ENCODE measurements at places on chromosomes 3 and 15.
A peak's percentile ranks its signal among the peaks of the same experiment; 100 is the strongest.

DNA sequence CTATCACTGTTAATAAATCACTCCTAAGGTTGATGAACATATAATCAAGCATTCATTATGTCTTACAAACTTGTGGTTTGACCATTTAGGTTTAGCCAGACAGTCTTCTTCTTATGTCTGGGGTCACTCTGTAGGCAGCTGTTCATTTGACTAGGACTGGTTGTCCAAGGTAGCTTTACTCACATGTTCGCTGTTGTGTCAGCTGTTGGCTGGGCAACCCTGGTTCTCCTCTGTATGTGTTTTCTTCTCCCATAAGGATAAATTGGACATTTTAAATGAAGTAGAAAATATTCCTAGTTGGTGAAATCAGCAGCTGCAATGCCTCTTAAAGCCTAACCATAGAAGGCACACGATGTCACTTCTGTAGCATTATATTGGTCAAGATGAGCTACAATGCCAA is 635.1 kb downstream of the EPHA3 start:
- no peak for DNase-seq
- no peaks in the 10 kb centered on the region for H3K36me3 ChIP-seq
- H3K27ac ChIP-seq, result no peak overlapping the region
- H3K4me3 ChIP-seq, result no peak overlapping the region

GRCh38 chr3:37864904-37865303 is 3.2 kb downstream of the CTDSPL start:
- no peak for DNase-seq
- peaks cover 8% of the 10 kb centered on the region for H3K36me3 ChIP-seq
- H3K27ac ChIP-seq, result no peak overlapping the region
- no peaks in the 10 kb centered on the region for H3K27me3 ChIP-seq
- H3K4me1 ChIP-seq, result peaks cover 25% of the 10 kb centered on the region

- peaks cover 85% of the 10 kb centered on the region for H3K36me3 ChIP-seq
- H3K27ac ChIP-seq, result no peak overlapping the region
- no peaks in the 10 kb centered on the region for H3K27me3 ChIP-seq
- no peak overlapping the region for H3K4me3 ChIP-seq
- no peak for DNase-seq
These were observed 30.2 kb downstream of the PTPN23 start for GRCh38 chr3:47410801-47411646.

GRCh38 chr3:45506751-45507391 is 87.7 kb upstream of the LIMD1 start:
- H3K4me3 ChIP-seq, result no peak overlapping the region
- no peaks in the 10 kb centered on the region for H3K36me3 ChIP-seq
- H3K27me3 ChIP-seq, result no peaks in the 10 kb centered on the region
- peaks cover 9% of the 10 kb centered on the region for H3K4me1 ChIP-seq
- DNase-seq, result no peak
- no peak overlapping the region for H3K27ac ChIP-seq

GRCh38 chr3:118526758-118527513 is 507.7 kb downstream of the IGSF11 start:
- H3K4me1 ChIP-seq, result no peaks in the 10 kb centered on the region
- H3K36me3 ChIP-seq, result no peaks in the 10 kb centered on the region
- no peak for DNase-seq
- H3K27me3 ChIP-seq, result no peaks in the 10 kb centered on the region
- H3K4me3 ChIP-seq, result no peak overlapping the region

- no peaks in the 10 kb centered on the region for H3K27me3 ChIP-seq
- H3K4me1 ChIP-seq, result no peaks in the 10 kb centered on the region
- H3K27ac ChIP-seq, result no peak overlapping the region
- no peaks in the 10 kb centered on the region for H3K36me3 ChIP-seq
These were observed 127.1 kb upstream of the RBMS3 start for GRCh38 chr3:29153811-29154210.

DNA sequence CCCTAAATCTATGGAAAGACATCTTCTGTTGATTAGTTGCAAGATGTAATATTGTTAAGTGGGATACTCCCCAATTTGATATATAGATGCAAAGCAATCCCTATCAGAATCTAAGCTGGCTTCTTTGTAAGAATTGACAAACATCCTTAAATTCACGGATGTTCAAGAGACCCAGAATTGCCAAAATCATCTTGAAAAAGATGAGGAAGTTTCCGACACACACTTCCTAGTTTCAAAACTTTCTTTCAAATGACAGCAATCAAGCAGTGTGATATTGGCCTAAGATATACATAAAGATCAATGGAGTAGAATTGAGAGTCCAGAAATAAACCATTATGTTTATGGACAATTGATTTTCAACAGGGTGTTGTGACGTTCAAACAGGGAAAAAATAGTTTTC is 383.6 kb downstream of the LPP start:
- no peak overlapping the region for H3K4me3 ChIP-seq
- DNase-seq, result no peak
- H3K27me3 ChIP-seq, result no peaks in the 10 kb centered on the region

- no peaks in the 10 kb centered on the region for H3K4me1 ChIP-seq
- H3K27ac ChIP-seq, result no peak overlapping the region
- no peaks in the 10 kb centered on the region for H3K36me3 ChIP-seq
- no peak overlapping the region for H3K4me3 ChIP-seq
These were observed 207.4 kb upstream of the MME start for GRCh38 chr3:154872696-154873095.

GRCh38 chr15:89823836-89824606 is 9.4 kb upstream of the ANPEP start:
- DNase-seq, result no peak
- H3K27ac ChIP-seq, result no peak overlapping the region

DNA sequence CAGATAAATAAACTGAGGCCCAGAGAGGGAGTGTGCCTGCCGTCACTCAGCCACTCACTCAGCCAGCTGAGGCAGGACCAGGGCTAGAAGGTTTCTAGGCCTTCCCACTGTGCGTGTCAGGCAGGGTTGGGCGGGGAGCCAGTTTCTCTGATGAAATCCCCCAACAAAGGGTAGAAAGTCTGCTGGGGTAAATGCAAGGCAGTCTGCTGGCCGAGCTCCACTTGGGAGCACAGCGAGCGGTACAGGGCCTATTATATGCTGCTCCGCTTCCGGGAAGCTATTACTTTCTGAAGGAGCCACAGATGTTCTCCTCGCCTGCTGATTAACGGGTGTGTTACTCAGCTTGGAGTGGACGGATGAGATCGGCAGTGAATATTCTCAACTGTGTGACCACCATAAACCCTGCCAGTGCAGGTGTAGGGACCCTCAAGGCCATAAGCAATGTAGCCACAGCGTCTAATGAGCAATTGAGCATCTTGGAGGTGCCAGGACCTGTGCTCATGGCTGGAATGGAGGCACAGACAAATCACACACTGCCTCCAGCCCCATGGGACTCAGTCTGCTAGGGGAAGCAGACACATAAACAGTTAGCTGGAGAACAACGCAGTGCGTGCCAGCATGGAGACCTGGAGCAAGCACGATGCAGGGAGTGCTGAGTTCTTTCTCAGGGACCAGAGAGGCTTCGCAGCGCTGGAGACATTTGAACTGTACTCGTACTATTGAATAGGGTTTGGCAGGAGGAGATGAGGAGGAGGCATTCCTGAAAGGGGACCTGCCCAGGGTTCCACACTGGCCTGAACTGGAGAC is 42.1 kb downstream of the CORO2B start:
- H3K36me3 ChIP-seq, result no peaks in the 10 kb centered on the region
- H3K4me3 ChIP-seq, result peak overlapping the region; percentile 68
- H3K27ac ChIP-seq, result peak overlapping the region; percentile 79
- DNase-seq, result peak; percentile 94

GRCh38 chr3:100335434-100335833 is 877 bp downstream of the NIT2 start:
- no peaks in the 10 kb centered on the region for H3K27me3 ChIP-seq
- no peak overlapping the region for H3K4me3 ChIP-seq
- peak; percentile 18 for DNase-seq
- H3K27ac ChIP-seq, result no peak overlapping the region
- H3K4me1 ChIP-seq, result peaks cover 12% of the 10 kb centered on the region
- peaks cover 11% of the 10 kb centered on the region for H3K36me3 ChIP-seq

GRCh38 chr15:74857671-74858368 is 14.9 kb upstream of the ULK3 start:
- H3K27me3 ChIP-seq, result no peaks in the 10 kb centered on the region
- H3K4me3 ChIP-seq, result no peak overlapping the region
- no peak for DNase-seq

GRCh38 chr3:15512166-15512565 is 9.3 kb downstream of the COLQ start:
- no peak overlapping the region for H3K27ac ChIP-seq
- H3K4me3 ChIP-seq, result no peak overlapping the region
- H3K36me3 ChIP-seq, result no peaks in the 10 kb centered on the region

DNA sequence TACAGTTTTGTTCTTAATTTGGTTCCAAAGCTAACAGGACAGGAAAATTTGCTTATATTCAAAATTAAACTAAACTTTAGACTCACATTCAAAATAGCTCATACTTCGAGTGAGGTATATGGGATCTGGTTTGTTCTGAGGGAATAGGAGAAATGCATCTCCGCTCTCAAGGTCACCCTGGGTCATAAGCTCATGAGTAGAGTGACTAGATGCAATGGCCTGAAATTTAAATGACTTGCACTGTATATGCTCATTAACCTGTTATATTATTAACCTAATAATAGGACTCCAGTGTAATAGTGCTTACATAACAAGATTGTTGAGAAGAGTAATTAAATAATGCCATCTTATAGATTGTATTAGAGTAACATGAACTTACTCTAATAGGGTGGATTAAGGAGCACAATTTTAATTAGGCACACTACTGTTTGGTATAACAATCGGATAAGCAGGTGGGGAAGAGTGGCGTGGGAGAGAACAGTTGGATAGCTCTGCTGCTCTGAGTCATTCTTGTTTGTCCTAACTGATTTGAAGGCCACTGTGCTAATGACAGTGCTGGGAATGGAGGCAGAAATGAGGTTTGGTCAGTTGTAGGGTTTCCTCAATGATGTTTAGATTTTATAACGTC is 5.2 kb downstream of the NKTR start:
- DNase-seq, result peak; percentile 23
- peaks cover 10% of the 10 kb centered on the region for H3K4me1 ChIP-seq
- H3K36me3 ChIP-seq, result peaks cover 16% of the 10 kb centered on the region
- H3K27me3 ChIP-seq, result no peaks in the 10 kb centered on the region
- H3K4me3 ChIP-seq, result no peak overlapping the region

DNA sequence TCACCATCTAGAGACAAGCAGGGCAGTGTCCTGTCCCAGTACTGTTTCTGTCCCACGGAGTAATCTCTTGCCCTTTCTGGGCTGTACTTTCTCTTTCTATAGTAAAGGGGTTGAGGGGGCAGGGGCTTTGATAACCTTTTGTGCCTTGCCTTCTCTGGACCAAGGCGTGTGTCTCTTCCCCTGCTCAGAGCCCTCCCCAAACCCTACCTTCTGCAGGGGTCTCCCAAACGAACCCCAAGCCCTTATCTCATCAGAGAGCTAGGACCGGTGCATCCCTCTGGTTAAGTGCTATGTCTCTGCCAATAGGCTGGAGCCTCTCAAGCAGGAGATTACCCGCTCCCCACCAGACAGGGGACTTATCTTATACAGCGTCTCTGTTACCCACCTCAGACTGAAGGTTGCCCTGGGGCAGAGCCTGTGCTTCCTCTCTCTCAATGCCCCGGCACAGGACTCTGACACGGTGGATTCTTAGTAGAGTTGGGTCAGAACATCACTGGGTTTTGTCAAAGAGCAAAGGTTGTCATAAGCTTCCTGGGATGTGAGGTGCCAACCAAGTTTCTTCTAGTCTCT is 2.9 kb downstream of the PLEKHO2 start:
- peak overlapping the region; percentile 99 for H3K4me3 ChIP-seq
- peaks cover 40% of the 10 kb centered on the region for H3K4me1 ChIP-seq
- DNase-seq, result no peak
- peaks cover 4% of the 10 kb centered on the region for H3K36me3 ChIP-seq

- DNase-seq, result peak; percentile 19
- peaks cover 10% of the 10 kb centered on the region for H3K4me1 ChIP-seq
- no peak within 1 kb of the TSS for H3K27ac ChIP-seq
These were observed at the start of gene CHRNA7 for GRCh38 chr15:32029862-32030781. TSS of gene CHRNA7 (plus strand) at chr15:32030515. CDS start at chr15:32030595, 80 bp downstream.

GRCh38 chr3:135090020-135090717 is 295.1 kb downstream of the EPHB1 start:
- H3K4me1 ChIP-seq, result no peaks in the 10 kb centered on the region
- no peak for DNase-seq
- peaks cover 11% of the 10 kb centered on the region for H3K27me3 ChIP-seq
- no peak overlapping the region for H3K27ac ChIP-seq
- H3K4me3 ChIP-seq, result no peak overlapping the region

GRCh38 chr3:194306109-194306686 is 44.9 kb downstream of the CPN2 start:
- peaks cover 64% of the 10 kb centered on the region for H3K27me3 ChIP-seq
- H3K4me3 ChIP-seq, result no peak overlapping the region
- H3K27ac ChIP-seq, result no peak overlapping the region
- no peaks in the 10 kb centered on the region for H3K36me3 ChIP-seq
- peaks cover 13% of the 10 kb centered on the region for H3K4me1 ChIP-seq

DNA sequence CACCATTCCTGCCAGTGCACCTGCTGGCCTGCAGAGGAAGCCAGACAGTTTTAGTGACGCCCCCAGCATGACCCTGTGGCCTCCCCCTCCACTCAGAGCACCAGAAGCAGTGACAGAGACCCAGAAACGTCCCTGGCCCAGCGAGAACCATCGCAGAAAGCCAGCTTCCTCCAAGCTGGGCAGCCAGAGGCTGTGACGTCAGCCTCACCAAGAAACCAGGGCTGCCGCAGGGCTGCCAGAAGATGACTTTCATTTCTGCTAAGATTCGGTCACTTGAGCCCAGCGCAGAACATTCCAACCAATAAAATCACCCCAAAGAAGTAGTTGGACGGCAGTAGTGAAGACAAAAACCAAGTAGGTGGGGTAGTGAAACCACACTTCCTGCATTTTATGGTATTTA is 29.6 kb upstream of the RPL32 start:
- no peak for DNase-seq
- peaks cover 12% of the 10 kb centered on the region for H3K4me1 ChIP-seq
- H3K27ac ChIP-seq, result no peak overlapping the region

DNA sequence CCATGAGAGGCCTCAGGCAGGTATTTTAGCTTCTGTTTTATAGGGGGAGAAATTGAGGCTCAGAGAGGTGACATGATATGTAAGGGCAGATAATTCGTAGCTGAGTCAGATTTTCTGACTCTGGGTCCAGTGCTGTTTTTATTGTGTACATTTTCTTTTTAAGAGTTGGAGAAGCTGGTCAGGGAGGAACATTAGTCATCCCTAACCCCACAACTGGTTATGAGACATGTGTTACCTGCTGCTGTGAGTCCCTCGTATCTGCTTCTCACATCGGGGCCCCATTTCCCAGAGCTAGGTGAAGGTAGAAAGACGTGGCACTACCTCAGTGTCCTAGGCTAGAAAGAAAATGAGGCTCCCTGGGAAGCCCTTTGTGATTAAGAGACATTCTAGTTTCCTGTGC is 28.6 kb downstream of the GALNT15 start:
- peak; percentile 10 for DNase-seq
- H3K4me1 ChIP-seq, result peaks cover 2% of the 10 kb centered on the region
- H3K36me3 ChIP-seq, result peaks cover 85% of the 10 kb centered on the region
- H3K4me3 ChIP-seq, result no peak overlapping the region

- H3K36me3 ChIP-seq, result no peaks in the 10 kb centered on the region
- DNase-seq, result no peak
- H3K4me3 ChIP-seq, result no peak overlapping the region
- H3K27me3 ChIP-seq, result no peaks in the 10 kb centered on the region
These were observed 15.4 kb upstream of the CX3CR1 start for GRCh38 chr3:39295184-39295775.

- no peak overlapping the region for H3K4me3 ChIP-seq
- H3K36me3 ChIP-seq, result no peaks in the 10 kb centered on the region
- peaks cover 10% of the 10 kb centered on the region for H3K4me1 ChIP-seq
- DNase-seq, result no peak
- no peak overlapping the region for H3K27ac ChIP-seq
- H3K27me3 ChIP-seq, result no peaks in the 10 kb centered on the region
These were observed 6.9 kb downstream of the CMTM7 start for GRCh38 chr3:32398531-32398930.

GRCh38 chr15:79294075-79294474 is 11.6 kb downstream of the ANKRD34C start:
- no peak overlapping the region for H3K27ac ChIP-seq
- H3K36me3 ChIP-seq, result no peaks in the 10 kb centered on the region
- no peaks in the 10 kb centered on the region for H3K4me1 ChIP-seq
- no peak overlapping the region for H3K4me3 ChIP-seq
- H3K27me3 ChIP-seq, result peaks cover 41% of the 10 kb centered on the region

Data from mesenchymal stem cell (in vitro differentiated cells and primary cell).